MM.1S (cell line): ENCODE measurements at places on chromosomes 13 and 19.

DNA sequence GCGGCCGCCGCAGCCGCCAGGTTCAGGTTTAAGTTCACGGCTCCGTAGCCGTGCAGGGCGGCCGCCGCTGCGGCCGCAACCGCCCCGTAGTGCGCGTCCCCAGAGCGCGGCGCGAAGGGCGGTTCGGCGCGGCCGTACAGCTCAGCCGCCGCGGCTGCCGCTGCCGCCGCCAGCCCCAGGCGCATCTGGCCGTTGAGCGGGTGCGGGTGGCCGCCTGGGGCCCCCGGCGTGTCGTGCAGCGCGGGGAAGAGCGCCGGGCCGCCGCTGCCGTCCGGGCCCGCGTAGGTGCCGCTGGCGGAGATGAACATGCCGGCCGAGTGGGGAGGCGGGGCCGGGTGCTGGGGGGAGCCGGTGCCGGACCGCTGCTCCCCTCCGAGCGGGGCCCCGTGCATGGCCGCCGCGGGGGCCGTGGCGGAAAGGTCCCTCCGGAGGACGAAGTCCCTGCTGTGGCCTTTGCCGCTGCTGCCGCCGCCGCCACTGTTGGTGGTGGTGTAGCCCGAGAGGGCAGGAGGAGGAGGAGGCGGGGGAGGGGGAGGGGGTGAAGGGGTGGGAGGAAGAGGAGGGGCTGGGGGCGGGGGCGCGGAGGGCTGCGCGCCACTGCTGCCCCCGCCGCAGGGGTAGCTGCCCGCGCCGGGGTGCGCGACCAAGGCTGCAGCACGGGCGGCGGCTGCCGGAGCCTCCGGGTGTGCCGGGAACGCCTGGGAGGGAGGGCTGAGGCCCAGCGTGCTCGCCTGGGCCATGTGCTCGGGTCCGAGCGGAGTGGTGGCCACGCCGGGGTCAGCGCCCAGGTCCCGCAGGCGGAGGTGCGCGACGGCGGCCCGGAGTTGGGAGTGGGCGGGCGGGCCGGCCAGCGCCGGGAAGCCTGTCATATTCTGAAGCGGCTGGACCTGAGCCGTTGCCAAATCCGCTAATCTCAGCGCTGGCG, 654 bp downstream of the ZIC5 start:
- peak; percentile 10 for DNase-seq

- no peak for DNase-seq
Measured at GRCh38 chr13:102293723-102294122, 108.1 kb downstream of the FGF14 start.

- DNase-seq: no peak
Measured at GRCh38 chr13:99527301-99527700, 26.0 kb downstream of the TM9SF2 start.

DNA sequence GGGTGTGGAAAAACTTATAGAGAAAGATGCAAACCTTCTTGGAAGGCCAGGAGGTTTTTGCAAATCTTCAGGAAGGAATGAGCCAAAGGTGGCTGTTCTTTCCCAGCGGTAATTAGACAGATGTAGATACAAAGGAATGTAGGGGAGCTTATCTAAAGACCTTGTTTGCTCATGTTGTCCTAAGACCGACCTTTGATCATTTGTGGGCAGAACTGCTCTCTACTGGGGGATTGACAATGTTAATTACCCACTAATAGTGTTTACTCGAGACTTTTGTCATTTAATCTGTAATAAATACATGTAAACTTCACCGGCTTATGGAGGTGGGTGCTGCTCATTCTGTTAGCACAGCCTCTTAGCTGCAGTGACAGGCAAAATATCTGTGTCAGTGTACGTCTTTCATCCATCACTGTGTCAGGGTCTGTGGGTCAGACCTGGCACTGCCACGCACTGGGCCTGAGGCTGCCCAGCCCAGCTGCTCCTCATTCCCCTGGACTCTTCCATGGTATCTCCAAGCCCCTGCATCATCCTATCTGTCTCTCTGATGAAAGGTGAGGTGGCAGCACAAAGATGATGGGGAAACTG, 68.3 kb downstream of the ZNF431 start:
- no peak for DNase-seq

- no peak for DNase-seq
Measured at GRCh38 chr13:44815623-44816022, 173.6 kb downstream of the NUFIP1 start.

GRCh38 chr13:31038834-31039552, 106.5 kb downstream of the TEX26 start:
- peak; percentile 44 for DNase-seq

- peak; percentile 87 for DNase-seq
Measured at GRCh38 chr13:20703780-20704458, 420 bp downstream of the IL17D start.

- no peak for DNase-seq
Measured at GRCh38 chr13:101917475-101917810, 465.0 kb downstream of the ITGBL1 start.

DNA sequence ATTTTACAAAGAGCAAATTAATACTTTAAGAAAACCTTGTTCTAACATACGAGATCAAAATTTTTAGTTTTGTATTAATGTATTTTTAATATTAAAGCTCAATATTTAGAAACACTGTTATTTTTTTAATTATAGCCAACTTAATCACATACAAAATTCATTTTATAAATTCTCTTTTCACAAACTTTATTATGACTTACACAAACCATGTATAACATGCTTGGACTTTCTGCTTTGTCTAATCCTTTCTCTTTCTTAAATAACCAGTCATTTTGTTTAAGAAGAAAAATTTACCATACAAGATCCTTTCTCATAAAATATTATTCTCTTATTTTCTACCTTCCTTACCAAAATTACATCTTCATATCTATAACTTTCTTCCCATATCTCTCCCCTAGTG, 62.2 kb downstream of the CYSLTR2 start:
- DNase-seq: no peak

- DNase-seq: no peak
Measured at GRCh38 chr13:43763143-43763759, 23.5 kb downstream of the ENOX1 start.

GRCh38 chr13:27968316-27969081, 616 bp downstream of the CDX2 start:
- no peak for DNase-seq

DNA sequence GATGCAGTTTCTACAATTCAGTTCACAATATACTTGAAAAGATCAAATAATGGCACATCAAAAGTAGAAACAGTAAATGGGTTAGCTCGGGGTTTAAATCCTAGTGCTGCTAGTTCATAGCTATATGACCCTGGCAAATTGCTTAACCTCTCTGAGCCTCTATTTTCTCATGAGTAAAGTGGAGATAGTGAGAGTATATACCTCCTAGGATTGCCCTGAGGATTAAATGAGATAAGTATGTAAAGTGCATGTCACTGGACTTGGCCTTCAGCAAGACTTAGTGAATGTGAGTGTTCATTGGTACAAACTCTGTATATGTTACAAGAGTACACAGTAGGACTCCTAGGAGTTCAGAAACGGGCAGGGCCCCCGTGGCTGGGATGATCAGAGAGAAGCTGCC, 248.3 kb downstream of the DLEU7 start:
- no peak for DNase-seq

DNA sequence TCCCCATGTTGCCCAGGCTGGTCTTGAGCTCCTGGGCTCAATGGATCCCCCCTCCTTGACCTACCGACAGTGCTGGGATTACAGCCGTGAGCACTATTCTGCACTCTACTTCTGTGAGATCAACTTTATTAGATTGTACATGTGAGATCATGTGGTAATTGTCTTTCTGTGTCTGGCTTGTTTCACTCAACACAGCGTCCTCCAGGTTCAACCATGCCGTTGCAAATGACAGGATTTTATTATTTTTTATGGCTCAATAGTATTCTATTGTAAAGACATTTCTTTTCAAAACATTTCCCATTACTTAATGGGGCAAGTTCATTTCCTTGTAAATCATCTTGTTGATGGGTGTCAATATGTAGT, 1.5 kb upstream of the OBI1 start:
- no peak for DNase-seq

DNA sequence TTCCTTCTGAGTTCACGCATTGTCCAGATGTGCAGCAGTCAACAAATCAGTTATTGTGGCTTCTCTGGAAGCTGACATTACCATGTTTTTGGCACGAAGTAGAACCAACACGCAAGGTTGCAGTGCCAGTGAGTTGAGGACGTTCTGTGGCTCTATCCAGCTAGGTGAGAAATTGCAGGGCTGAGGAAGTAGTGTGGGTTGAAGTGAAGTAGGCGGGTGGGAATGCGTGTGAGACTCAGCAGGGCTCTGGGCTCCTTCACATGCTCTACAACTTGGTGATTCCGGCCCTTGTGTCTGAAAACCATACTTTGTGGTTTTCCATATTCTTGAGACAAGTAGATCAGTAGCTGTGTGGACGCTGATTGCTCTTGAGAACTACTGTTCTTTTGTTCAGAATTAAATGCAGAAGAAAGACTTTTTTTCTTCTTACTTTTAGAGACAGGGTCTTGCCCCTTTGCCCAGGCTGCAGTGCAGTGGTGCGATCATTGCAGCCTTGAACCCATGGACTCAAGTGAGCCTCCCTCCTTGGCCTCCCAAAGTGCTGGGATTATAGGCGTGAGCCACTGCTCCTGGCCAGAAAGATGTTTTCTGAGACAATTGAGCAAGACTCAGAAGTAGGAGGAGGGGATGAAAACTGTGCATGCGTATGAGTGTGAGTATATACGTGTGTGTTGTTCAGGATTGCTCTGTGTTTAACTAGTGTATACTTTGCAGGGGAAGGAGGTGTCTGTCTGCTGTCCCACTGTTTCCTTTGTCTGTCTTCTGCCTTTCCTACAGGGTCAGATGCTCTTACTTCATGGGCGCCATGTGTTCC, 46.2 kb downstream of the GATAD2A start:
- no peak for DNase-seq

- DNase-seq: no peak
Measured at GRCh38 chr13:109802936-109803335, 16.6 kb upstream of the IRS2 start.

DNA sequence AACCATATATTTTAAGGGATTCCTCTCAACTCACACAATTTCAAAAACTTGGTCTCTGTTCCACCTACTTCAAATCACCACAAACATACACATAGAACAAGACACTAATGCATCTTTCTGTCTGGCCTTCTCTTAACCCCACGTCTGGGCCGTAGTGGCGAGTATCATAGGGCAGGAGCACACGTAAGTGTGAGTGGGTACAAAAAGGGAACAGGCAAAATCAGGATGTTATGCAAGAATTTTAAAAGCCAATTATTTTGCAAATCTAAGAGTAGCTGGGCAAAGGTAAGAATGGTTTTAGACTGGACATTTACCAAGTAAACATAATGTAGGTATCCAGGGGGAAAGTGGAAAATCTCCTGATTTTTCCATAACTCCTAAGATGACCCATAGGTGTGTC, 35.1 kb downstream of the MTMR6 start:
- DNase-seq: no peak

- DNase-seq: no peak
Measured at GRCh38 chr19:41025871-41026270, 34.8 kb downstream of the CYP2B6 start.

- DNase-seq: peak; percentile 59
Measured at GRCh38 chr19:10339380-10339960, at the start of gene ICAM3. Gene ICAM3, minus strand, starts transcription at chr19:10339624. Its CDS starts 10 bp downstream, at chr19:10339614.

DNA sequence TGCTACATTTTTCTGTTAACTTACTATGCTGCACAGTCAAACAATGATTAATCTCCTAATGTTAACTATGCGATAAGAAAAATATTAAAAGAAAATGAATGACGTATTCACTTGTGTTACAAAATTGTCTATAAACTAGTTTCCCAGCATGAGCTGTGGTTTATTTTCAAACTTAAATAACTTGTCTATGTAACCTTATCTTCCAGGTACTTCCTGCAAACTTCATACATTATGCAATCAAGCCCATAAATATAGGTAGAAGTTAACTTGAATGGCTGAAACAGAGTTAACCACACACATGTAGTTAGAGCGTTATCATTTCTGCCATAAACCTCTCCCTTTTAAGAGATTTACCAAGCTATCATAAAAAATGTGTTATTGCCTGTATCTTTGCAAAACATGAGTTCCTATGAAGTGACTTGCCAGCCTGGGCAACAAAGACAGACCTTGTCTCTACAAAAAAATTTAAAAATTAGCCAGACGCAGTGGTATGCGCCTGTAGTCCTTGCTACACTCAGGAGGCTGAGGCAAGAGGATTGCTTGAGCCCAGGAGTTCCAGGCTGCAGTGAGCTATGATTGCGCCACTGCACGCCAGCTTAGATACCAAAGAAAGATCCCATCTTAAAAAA, 17.7 kb upstream of the KLF5 start:
- DNase-seq: no peak

GRCh38 chr13:99422586-99423220, 78.6 kb upstream of the TM9SF2 start:
- no peak for DNase-seq

- DNase-seq: no peak
Measured at GRCh38 chr13:24706886-24707585, 26.8 kb downstream of the ATP12A start.

GRCh38 chr19:2309734-2310362, 1.9 kb upstream of the LINGO3 start:
- DNase-seq: no peak

GRCh38 chr13:111346101-111346680, 25.7 kb downstream of the TEX29 start:
- no peak for DNase-seq

GRCh38 chr13:101384929-101385328, 31.4 kb downstream of the NALCN start:
- peak; percentile 81 for DNase-seq

DNA sequence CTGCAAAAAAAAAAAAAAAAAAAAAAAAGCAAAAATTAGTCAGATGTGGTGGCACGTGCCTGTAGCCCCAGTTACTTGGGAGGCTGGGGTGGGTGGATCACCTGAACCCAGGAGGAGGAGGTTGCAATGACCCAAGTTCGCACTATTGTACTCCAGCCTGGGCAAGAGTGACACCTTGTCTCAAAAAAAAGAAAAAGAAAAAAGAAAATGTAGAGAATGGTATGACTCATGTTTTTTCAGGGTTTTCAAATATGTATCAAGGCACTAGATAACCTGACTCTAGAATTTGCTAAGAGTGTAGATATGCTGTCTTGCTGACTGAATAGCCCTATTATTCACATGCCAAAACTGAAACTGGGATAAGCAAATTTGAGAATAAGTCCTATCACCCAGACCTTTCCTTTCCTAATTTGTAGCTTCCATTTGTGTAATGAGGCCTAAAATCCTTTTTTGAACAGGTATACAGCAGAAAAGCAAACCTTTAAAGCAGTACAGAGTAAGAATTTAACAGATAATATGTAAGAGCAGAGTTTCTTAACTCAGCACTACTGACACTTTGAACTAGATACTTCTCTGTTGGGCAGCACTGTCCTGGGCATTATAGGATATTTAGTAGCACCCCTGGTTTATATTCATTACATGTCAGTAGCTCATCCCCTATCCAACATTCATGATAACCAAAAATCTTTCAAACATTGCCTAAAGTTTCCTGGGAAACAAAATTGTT, 108.6 kb downstream of the ELF1 start:
- no peak for DNase-seq

DNA sequence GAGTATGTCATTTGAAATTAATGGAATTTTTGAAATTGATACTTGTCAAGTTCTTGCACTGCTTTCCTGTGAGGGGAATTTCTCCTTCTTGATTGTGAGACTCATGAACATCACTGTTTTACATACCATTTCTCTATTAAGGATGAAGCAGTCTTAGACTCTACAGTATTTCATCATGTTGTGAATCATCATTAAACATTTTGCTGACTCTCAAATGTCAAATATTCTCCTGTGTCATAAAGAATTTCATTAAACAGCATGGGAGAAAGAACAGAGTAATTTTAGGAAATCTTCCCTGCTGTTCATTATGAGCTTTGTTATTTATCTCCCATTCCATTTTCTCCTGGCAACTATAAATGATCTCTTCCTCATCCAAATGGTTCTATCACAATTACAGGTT, 729.0 kb downstream of the PCDH9 start:
- no peak for DNase-seq
